ENCODE measurements at places on chromosomes 11 and 22.

DNA sequence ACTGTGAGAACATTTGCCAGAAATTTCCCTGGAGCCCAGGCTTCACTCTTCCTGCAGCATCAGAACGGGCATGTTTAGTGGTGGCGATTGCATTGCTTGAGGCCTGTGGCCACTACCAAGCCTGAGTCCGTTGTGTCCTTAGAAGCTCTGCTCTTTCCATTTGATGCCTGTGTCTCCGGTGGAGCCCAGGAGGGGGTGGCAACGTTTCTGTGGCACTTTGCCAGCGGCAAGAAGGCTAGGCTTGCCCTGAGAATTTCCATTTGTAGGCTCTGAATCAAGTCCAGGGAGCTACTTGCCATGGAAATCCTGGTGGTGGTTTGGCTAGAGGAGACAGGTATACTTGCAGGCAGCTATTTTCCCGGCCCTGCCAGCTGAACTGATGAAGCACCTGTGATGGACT, 47.1 kb downstream of the ADAMTS8 start:
- no peak for DNase-seq

GRCh38 chr22:45598596-45599217, 72.9 kb upstream of the ATXN10 start:
- no peak for DNase-seq

- DNase-seq: no peak
Measured at GRCh38 chr22:28783786-28784671, 11.5 kb downstream of the CCDC117 start.

GRCh38 chr11:3958281-3958680, 102.8 kb downstream of the STIM1 start:
- DNase-seq: no peak

- DNase-seq: peak; percentile 77
Measured at GRCh38 chr11:47565340-47566148, at the start of gene PTPMT1. TSS of gene PTPMT1 (plus strand) at chr11:47565599. CDS start at chr11:47565623, 24 bp downstream.

DNA sequence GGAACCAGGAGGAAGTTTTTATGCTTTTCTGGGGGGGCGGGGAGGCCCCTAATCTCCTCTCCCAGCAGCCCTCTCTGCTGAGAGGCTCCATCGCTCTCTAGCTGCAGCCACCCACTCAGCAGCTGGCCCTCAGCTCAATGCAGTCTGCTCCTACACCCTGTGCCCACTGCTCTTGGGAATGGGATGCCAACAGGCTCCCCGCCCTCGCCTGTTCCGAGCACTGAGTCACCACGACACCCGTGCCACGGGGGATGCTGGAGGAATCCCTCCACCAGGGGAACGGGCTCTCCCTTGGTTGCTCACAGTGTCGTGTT, 23.5 kb upstream of the SUSD2 start:
- DNase-seq: no peak

- DNase-seq: no peak
Measured at GRCh38 chr11:117638911-117639543, 158.0 kb downstream of the DSCAML1 start.

- peak; percentile 87 for DNase-seq
Measured at GRCh38 chr11:116499396-116500003, 273.3 kb downstream of the BUD13 start.

- no peak for DNase-seq
Measured at GRCh38 chr11:59810911-59811259, 307 bp upstream of the MRPL16 start.

DNA sequence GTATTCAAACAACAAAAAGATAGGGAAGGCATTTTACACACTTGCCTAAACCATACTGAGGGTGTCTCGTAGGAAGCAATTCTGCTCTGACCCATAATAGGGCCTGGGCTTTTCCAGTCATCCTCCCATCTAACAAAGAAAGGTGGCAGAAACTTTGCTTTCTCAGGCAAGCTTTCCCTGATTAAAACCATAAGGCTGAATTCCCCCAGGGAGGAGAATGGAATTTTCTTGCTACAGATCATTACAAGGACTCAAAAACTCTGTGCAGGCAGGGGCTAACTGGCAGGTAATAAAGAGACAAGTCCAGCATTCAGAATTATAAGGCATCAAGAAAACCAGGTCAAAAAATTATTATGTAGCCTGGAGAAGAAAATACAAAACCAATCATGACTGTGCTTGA, 90.4 kb downstream of the RBFOX2 start:
- no peak for DNase-seq

DNA sequence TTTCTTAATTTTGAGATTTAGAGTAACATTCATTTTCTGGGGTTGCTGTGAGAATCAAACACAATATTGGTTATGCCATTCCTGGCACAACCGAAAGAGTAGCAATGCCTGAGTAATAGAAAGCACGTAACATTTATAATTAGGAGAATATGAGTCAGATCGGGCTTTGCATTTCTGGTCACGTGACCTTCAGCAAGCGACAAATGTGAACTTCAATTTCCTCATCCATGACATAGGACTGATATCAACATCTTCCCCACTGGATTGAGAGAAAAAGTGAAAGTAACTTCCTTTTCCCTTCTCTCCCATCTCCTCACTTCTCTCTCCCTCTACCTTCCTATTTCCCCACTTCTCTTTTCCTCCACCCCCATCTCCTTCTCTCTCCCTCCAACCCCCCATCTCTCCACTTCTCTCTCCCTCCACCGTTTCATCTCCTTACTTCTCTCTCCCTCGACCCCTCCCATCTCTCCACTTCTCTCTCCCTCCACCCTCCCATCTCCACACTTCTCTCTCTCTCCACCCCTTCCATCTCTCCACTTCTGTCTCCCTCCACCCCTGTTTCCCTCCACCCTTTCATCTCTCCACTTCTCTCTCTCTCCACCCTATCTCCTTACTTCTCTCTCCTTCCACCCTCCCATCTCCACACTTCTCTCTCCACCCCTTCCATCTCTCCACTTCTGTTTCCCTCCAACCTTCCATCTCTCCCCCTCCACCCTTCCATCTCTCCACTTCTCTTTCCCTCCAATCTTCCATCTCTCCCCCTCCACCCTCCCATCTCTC, 33.5 kb upstream of the CAT start:
- no peak for DNase-seq

DNA sequence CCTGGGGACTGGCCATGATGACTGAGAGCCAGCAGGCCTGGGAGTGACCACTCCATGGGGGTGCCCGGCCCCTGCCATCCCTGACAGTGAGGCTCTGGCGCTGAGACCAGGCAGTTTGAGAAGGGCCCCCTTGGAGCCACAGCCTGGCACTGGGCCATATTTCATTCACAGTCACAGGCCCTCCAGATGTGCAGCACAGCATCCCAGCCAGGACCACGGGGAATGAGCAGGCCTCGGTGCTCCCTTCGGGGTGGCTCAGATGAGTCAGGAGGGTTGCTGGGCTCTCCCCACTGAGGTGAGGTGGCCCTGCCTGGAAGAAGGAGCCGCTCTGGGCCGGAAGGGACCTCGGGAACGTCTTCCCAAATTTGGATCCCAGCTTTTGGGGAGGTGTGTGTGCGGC, 53.0 kb downstream of the GRAMD4 start:
- DNase-seq: no peak

DNA sequence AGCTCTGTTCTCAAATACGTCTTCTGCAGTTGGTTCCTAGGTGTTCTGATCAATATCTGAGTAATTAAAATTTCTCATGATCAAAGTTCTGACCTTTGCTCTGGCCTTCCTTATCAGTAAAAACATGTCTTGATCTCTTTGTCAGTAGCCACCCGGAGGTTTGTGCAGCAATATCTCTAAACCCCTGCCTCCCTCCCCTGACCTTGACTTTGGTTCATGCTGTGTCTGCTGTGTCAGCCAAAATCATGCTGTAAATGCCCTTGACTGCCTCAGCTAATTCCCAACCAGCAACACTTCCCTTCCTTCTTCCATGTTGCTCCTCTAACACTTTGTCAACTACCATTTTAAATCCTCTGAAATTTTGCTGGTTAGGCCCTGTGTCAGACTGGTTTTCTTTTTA, 424.7 kb downstream of the FAM181B start:
- DNase-seq: no peak

GRCh38 chr11:10331548-10332289, 26.8 kb downstream of the ADM start:
- no peak for DNase-seq

- DNase-seq: no peak
Measured at GRCh38 chr11:13603661-13604060, 64.8 kb upstream of the FAR1 start.

GRCh38 chr11:45282081-45282480, 4.1 kb downstream of the SYT13 start:
- DNase-seq: peak; percentile 23

DNA sequence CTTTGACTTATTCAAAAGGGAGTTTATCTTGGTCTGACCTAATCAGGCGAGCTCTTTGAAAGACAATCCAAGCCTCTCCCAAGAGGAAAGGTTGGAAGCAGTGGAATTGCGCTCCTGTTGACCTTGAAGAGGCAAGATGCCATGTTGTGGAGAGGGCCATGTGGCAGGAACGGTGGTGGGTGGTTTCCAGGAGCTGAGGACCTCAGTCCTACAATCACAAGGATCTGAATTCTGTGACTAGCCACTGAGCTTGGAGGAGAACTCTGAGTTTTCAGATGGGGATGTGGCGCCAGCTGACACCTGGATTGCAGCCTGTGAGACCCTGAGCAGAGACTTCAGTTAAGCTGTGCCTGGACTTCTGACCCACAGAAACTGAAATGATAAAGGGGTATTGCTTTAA, 6.0 kb upstream of the CBX6 start:
- DNase-seq: no peak

- peak; percentile 40 for DNase-seq
Measured at GRCh38 chr11:89065066-89065465, 716 bp downstream of the GRM5 start.

- DNase-seq: no peak
Measured at GRCh38 chr11:64745189-64745520, 1.2 kb upstream of the RASGRP2 start.

DNA sequence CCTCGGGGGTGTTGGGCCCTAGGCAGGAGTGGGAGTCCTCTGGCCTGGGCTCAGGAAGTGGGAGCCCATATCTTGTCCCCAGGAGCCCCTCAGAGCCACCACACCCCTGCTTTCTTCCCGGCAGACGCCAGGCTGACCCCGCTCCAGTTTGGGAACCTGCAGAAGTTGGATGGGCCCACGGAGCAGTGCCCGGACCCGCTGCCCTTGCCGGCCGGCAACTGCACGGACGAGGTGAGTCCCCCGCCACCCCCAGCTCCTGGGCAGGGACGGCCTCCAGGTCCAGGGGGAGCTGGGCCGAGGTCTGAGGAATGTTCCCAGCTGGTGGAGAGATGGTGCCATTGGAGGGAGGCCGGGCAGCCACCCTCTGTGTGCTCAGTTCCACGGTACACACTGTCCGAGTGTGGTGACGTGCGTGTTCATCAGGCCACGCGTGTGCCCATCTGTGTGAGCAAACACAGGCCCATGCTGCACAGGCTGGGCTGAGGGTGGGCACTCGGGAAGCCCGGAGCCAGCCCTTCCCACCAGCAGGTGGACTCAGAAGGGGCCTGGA, 4.8 kb downstream of the MUC5B start:
- no peak for DNase-seq

- DNase-seq: no peak
Measured at GRCh38 chr22:17777005-17777716, 2.9 kb upstream of the BID start.

DNA sequence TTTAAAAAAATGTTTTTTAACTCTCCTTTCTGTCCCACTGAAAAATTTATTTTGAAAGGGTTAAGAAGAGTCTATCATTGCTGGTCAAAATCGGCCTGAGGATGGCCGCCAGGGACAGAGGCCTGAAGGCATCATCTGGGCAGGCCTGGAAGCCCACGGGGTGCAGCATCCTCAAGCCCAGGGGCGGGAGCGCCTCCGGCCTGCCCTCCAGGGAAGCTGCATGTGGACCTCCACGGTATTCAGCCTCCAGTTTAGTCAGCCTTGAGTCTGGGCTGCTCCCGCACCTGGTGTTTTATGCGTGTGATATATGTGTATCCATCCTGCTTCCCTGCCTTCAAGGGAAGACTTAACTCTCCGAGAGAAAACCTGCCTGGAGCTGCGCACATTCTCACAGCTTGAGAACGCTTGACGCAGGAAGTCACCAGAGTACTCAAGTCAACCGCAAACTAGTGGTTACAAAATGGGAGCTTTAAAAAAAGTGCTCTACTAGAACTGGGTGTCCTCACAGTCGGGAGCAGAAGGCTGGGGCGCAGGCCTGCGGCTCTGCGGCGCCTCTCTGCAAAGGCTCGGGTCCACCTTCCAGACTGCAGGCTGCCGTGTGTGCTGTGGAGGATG, 13.6 kb upstream of the BID start:
- DNase-seq: no peak

DNA sequence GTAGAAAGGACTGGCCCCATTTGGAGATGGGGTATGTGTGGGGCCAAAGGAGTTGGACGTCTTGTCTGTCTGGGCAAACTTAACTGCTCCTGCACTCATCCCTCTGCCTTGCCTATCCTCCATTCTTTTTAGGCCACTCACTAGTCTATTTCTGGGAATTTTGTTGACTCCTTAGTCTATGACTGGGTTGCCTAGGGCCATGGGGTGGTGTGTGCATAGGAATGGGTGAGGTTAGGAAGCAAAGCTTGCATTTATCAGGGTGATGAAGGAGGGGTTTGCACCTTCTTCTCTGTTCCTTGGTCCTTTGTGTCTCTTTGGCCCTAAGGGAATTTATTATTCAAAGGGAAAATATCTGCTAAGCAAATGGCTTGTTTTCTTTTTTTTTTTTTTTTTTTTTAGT, 80.9 kb upstream of the OR9Q1 start:
- DNase-seq: no peak

- DNase-seq: no peak
Measured at GRCh38 chr11:129247135-129247534, 55.0 kb upstream of the ARHGAP32 start.

DNA sequence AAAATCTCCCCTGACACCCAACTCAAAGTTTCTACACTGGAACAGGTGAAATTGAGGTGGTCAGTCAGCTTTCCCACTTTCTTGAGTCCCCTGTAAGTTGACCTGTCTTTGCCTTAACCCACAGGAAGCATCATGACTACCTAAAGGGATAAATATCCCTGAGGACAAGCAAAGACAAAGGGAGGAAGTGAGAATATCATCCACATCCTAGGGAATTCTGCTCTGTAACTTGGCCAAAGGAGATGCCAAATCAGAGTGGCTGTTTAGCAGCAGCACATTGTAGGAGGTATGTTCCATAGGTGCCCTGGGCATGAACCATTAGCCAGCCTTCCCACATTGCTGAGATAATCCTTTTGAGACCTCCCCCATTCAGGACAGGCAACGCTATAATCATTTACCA, 40.9 kb upstream of the MRPL17 start:
- DNase-seq: no peak

GRCh38 chr11:47560426-47560825, 5.0 kb upstream of the PTPMT1 start:
- no peak for DNase-seq

GRCh38 chr11:114059278-114059983, at the start of gene ZBTB16:
TSS of gene ZBTB16 (plus strand) at chr11:114059711. CDS start at chr11:114063301, 3,590 bp downstream.
- DNase-seq: peak; percentile 86

GRCh38 chr22:33188326-33188725, 130.1 kb upstream of the SYN3 start:
- no peak for DNase-seq
